ENCODE measurements at places on chromosomes 4 and X. TPM values are rescaled to one million over a fixed set of nuclear protein-coding genes. Genes with fewer than 3 reads are reported as not detected.

DNA sequence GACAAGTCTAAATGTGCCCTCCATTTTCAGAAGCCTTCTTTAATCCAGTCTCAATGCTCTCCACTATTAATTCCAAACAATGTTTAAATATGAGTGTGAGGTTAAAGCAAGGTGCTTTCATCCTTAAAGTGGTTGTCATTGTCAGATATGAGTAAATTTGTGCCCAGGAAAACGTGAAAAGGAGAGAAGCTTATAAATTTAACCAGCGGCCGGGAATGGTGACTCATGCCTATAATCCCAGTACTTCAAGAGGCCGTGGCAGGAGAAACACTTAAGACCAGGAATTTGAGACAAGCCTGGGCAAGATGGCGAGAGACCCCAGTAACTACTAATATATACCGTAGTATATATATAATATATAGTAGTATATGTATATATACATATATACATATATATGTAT is 270.0 kb downstream of the ARHGAP24 start:
- no peak for DNase-seq

DNA sequence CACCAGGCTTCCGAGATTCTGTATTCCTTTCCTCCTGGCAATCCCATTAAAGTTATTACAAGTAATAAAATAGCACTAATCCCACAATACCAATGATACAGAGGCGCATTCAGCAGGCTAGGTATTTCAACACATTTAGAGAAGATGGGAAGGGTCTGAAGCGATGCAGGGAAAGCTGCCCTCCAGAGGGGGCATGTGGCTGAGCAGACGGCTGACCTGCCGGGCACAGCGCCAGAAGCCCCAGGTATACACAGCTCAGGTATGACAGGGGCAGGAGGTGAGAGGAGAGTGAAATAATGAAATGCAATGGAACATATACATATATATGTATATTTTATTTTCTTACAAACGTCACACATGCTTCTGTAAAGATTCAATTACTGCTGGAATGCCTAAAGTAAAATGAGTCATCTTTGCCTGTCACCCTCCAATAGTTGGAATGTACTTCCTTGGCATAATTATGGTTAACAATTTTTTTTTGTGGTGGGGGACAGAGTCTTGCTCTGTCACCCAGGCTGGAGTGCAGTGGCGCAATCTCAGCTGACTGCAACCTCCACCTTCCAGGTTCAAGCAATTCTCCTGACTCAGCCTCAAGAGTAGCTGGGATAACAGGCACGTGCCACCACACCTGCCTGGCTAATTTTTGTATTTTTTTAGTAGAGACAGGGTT is 21.3 kb upstream of the CDKN2AIP start:
- DNase-seq = no peak

The ARR3 gene
- total RNA-seq = not detected

GRCh38 chr4:183995570-183995969 is 90.5 kb downstream of the STOX2 start:
- DNase-seq = no peak

All from right lobe of liver (tissue), 6 donors.